ENCODE measurements at places on chromosomes 3 and 15. TPM values are rescaled to one million over a fixed set of nuclear protein-coding genes. Genes with fewer than 3 reads are reported as not detected.

TGFBR2 gene
- 64.5 TPM for total RNA-seq

- H3K4me3 ChIP-seq, result no peak overlapping the region
- H3K36me3 ChIP-seq, result no peaks in the 10 kb centered on the region
- no peaks in the 10 kb centered on the region for H3K4me1 ChIP-seq
- H3K27ac ChIP-seq, result no peak overlapping the region
- H3K27me3 ChIP-seq, result no peaks in the 10 kb centered on the region
Measured at GRCh38 chr3:88986834-88987233, 120.6 kb upstream of the EPHA3 start.

GRCh38 chr3:157493627-157494550, 9.3 kb downstream of the VEPH1 start:
- H3K36me3 ChIP-seq, result no peaks in the 10 kb centered on the region
- no peaks in the 10 kb centered on the region for H3K4me1 ChIP-seq
- H3K4me3 ChIP-seq, result no peak overlapping the region
- H3K27ac ChIP-seq, result no peak overlapping the region
- DNase-seq, result no peak

DNA sequence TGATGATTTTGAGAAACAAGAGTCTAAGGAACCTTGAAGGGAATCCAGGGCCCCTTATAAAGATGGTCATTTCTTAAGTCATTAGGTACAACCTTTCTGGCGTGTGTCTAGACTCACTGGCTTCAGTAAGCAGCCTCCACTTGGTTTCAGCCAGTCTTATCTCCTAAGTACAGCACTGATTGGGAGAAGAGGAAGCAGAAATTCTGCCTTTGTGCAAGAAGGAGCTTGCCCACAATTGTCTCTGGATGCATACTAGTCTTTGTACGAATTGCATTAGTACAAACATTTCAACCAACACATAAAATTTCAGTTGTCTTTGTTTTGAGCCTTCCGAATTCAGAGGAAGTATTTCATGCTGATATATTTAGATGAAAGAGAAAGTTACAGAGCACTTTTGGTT, 139.4 kb downstream of the SLCO3A1 start:
- no peak overlapping the region for H3K27ac ChIP-seq
- H3K36me3 ChIP-seq, result no peaks in the 10 kb centered on the region
- peaks cover 4% of the 10 kb centered on the region for H3K4me1 ChIP-seq

LRRN1 gene
- 1.4 TPM for total RNA-seq

DNA sequence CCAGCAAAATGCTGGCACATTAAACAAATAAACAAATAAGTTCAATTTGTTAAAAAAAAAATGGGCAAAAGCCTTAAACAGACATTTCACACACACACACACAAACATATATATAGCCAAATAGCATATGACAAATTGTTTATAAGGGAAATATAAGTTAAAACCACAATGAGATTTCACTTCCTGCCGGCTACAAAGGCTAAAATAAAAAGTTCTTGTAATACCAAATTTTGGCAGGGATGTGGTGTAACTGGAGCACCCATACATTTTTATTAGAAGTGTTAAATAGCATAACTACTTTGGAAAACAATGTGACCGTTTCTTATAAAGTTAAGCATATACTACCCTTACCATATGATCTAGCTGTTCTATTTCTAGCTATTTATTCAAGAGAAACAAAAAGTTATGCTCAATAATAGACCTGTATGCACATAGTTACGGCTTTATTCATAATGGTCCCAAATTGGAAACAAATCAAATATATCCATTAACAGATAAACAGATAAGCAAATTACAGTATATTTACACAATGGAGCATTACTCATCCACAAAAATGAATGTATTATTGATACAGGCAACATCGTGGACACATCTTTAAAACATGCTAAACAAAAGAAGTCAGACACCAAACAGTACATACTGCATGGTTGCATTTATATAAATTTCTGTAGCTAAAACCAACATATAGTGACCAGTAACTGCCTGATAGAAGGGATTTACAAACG, 93.9 kb downstream of the EOMES start:
- no peak overlapping the region for H3K27ac ChIP-seq
- H3K4me3 ChIP-seq, result no peak overlapping the region
- H3K36me3 ChIP-seq, result no peaks in the 10 kb centered on the region
- peaks cover 62% of the 10 kb centered on the region for H3K4me1 ChIP-seq

HHATL gene
- not detected for total RNA-seq

GRCh38 chr15:29134239-29134638, 135.4 kb downstream of the NSMCE3 start:
- no peak overlapping the region for H3K4me3 ChIP-seq
- peaks cover 4% of the 10 kb centered on the region for H3K4me1 ChIP-seq
- no peaks in the 10 kb centered on the region for H3K36me3 ChIP-seq
- H3K27ac ChIP-seq, result no peak overlapping the region

GRCh38 chr3:8444883-8445282, 56.7 kb upstream of the LMCD1 start:
- no peak for DNase-seq
- H3K27me3 ChIP-seq, result peaks cover 2% of the 10 kb centered on the region
- no peak overlapping the region for H3K4me3 ChIP-seq
- no peaks in the 10 kb centered on the region for H3K36me3 ChIP-seq
- H3K4me1 ChIP-seq, result no peaks in the 10 kb centered on the region

DNA sequence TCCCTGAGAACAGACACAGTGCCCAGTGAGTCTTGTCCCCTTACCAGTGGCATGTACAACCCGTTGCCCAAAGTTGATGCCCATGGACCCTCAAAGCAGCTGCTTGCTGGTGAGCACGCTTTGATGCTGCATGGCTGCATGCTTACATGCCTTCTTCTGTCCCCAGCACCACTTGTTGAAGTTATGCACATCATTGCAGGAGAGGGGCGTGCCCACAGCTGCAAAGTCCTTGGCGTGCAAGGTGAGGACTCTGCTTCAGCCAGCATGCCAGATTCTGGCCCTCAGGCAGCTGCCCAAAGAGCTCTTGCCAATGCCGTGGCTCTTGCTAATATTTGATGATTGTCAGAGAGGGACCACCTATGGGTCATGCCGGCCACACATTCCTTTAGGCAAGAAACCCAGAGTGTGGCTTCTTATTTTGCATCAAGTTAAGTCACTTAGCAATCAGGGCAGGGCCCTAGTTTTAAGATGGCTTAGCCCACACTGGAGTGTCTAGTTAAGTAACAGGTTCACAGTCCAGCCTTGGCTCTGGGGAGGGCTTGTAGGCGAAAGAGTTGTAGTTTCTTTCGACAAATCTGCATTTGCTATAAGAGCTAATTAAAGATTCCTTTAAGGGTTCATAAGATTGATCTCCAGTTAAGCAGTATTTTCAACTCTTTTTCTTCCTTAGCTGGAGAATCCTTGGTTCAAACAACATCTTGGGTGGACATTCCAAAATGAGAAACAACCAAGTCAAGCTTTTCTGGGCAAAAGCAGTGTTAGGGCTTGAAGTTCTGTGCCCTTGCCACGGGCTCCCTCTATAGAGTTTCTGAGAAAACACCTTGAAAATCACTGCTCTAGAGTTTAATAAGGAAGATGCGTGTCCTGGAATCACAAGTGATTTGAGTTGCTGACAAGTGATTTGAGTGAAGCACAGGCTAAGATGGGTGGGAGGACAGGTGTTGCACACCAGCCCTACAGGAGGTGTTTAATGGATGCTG, 128.6 kb downstream of the SLCO3A1 start:
- no peaks in the 10 kb centered on the region for H3K36me3 ChIP-seq
- H3K27me3 ChIP-seq, result peaks cover 3% of the 10 kb centered on the region
- no peak overlapping the region for H3K27ac ChIP-seq
- no peak for DNase-seq
- H3K4me1 ChIP-seq, result no peaks in the 10 kb centered on the region
- no peak overlapping the region for H3K4me3 ChIP-seq

- DNase-seq, result no peak
- peaks cover 51% of the 10 kb centered on the region for H3K36me3 ChIP-seq
- H3K27me3 ChIP-seq, result no peaks in the 10 kb centered on the region
- peaks cover 59% of the 10 kb centered on the region for H3K4me1 ChIP-seq
Measured at GRCh38 chr15:63593705-63594671, 3.2 kb upstream of the FBXL22 start.

DNA sequence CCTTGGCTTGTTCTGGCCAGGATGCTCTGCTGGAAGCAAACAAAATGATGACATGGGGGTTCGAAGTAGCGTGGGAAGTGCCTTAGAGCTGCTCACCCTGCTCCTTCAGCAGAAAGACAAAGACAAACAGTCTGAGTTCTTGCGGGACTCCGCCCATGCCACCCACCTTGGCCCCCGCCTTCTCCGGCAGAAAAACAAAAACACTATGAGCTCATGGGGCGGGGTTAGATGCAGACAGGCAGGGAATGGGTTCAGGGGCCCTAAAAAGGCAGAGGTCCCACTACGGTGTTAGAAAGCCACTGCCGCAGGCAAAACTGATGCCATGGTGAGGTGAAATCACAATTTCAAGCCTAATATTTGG, 9.7 kb upstream of the NCKIPSD start:
- H3K27me3 ChIP-seq, result no peaks in the 10 kb centered on the region
- H3K36me3 ChIP-seq, result peaks cover 46% of the 10 kb centered on the region
- DNase-seq, result no peak
- H3K27ac ChIP-seq, result no peak overlapping the region

MYRIP gene
- not detected for total RNA-seq

DCLK3 gene
- total RNA-seq, result not detected

ADGRG7 gene
- total RNA-seq, result 26.5 TPM

DNA sequence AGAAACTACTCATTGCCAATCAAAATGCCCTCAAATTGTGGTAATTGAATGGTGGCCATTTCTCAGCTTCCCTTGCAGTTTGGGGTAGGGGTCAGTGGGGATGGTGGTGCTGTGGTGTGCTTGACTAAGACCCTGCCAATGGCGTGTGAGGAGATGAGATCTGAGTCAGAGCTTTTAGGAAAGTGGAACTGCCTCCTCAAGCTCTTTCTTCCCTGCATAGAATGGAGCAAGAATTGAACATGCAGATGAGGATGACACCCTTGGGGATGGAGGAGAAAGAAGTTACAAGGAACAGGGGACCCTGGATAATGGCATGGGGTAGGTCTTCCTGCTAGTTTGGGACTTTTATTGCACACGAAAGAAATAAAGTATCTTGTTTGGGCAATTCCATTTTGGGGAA, 188.0 kb downstream of the PEX5L start:
- no peak overlapping the region for H3K27ac ChIP-seq
- H3K4me1 ChIP-seq, result no peaks in the 10 kb centered on the region
- H3K27me3 ChIP-seq, result peaks cover 3% of the 10 kb centered on the region
- DNase-seq, result no peak
- no peaks in the 10 kb centered on the region for H3K36me3 ChIP-seq

DNA sequence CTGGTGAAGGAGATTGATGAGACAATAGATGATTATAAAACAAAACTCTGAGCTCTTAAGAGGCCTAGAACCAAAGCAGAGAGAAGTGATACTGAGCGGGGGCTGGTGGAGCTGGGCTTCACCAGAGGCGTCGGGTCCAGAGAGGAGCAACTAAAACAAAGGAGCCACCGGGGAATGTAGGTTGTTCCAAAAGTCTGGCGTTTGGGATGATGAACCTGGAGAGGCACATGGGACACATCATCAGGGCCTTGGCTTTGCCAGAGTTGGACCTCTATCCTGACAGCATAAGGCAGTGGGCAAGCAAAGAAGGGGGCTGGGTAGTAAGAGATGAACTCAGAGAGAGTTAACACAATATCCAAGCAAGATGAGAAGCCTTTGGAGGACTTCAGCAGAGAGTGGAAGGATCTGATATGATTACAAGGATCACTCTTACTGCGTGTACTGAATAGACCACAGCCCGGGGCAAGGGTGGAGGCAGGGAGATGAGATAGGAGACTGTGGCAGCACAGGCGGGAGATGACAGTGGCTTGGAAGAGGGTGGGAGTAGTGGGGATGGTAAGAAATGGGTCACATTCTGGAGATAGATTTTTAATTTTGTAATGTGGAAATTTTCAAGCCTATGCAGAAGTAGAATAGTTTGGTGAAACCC, 36.0 kb upstream of the RASA2 start:
- H3K36me3 ChIP-seq, result peaks cover 5% of the 10 kb centered on the region
- H3K4me1 ChIP-seq, result peaks cover 10% of the 10 kb centered on the region
- no peak overlapping the region for H3K4me3 ChIP-seq
- no peak for DNase-seq

DNA sequence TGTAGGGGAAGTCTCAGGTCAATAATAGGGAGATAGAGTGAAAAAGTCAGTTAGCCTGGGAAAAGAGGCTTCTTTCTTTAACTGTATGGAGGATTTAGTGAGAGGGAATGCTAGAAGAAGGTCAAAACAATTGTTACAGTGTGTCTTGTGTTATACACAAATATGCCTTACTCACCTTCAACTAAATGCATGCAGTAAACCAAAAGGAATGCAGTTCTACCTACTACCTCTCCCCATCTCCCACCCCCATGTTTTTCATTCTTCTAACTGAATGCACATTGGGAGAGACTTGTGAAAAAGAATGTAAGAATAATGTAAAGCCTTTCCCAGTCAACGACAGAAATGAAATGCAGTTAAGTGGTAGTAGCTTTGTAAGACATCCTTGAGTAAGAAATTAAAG, 33.8 kb downstream of the CCDC66 start:
- H3K4me3 ChIP-seq, result no peak overlapping the region
- H3K4me1 ChIP-seq, result peaks cover 15% of the 10 kb centered on the region
- no peaks in the 10 kb centered on the region for H3K27me3 ChIP-seq
- H3K27ac ChIP-seq, result no peak overlapping the region

- H3K27me3 ChIP-seq, result no peaks in the 10 kb centered on the region
- no peak overlapping the region for H3K4me3 ChIP-seq
- no peak for DNase-seq
- no peak overlapping the region for H3K27ac ChIP-seq
Measured at GRCh38 chr3:89577637-89578530, 470.5 kb downstream of the EPHA3 start.

GRCh38 chr15:69718436-69718835, 265.8 kb downstream of the RPLP1 start:
- peaks cover 96% of the 10 kb centered on the region for H3K4me1 ChIP-seq
- H3K4me3 ChIP-seq, result no peak overlapping the region
- no peaks in the 10 kb centered on the region for H3K27me3 ChIP-seq
- peaks cover 29% of the 10 kb centered on the region for H3K36me3 ChIP-seq
- DNase-seq, result no peak
- peak overlapping the region; percentile 93 for H3K27ac ChIP-seq

DNA sequence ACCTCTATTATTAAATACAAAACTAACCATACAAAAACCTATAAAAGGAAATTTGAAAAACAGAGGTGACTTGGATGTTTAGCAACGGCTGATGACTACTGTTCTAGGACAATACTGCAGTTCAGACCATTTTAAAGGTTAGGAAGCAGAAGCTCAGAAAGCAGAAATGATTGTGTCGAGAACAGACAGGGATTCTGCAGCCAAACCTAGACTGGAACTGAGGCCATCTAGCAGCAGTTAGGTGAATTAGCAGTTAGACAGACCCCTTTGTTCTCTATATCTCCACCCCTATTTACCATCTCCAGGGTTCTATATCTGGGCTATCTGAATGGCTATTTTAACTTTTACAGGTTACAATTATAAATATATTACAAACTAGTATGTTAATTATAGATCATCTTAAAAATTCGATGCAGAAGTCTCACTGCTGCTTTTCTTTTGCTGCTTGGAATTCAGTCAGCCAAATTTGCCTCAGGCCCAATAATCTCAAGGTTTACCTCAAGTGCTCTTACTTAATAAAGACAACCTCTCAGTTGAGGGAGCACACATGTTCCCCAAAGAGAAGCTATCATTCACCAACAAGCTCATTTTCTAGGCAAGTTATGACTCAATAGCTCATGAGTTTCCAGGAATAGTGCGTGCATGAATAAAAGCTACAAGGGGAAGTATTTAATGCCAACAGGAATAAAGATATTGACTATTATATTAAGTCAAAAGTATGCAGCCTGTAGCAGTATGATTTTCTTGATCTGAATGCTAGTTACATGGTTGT, 9.3 kb upstream of the IL1RAP start:
- DNase-seq, result no peak
- no peaks in the 10 kb centered on the region for H3K36me3 ChIP-seq
- peaks cover 4% of the 10 kb centered on the region for H3K4me1 ChIP-seq
- H3K27me3 ChIP-seq, result peaks cover 13% of the 10 kb centered on the region
- H3K4me3 ChIP-seq, result no peak overlapping the region
